ENCODE measurements at places on chromosomes 11 and 22.

DNA sequence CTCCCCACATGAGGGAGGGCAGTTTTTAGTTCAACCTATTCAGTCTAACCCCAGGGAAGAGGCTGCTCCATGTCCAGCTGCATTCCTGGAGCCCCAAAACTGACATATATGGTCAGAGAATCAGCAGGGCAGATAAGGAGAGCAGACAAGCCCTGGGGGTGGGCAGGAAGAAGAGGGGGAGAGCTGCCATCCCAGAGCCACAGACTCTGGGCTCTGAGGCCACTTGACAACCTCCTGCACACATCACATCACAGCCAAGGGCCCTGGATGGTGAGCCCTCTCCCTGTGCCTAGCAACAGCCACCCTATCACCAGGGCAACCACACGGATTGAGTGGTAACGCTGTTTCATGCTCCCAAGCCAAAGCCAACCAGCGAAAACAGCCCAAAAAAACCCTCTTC, 3.1 kb downstream of the ARHGAP1 start:
- DNase-seq = no peak

- DNase-seq = no peak
These were observed 52.6 kb downstream of the MAP6 start for GRCh38 chr11:75616281-75616680.

DNA sequence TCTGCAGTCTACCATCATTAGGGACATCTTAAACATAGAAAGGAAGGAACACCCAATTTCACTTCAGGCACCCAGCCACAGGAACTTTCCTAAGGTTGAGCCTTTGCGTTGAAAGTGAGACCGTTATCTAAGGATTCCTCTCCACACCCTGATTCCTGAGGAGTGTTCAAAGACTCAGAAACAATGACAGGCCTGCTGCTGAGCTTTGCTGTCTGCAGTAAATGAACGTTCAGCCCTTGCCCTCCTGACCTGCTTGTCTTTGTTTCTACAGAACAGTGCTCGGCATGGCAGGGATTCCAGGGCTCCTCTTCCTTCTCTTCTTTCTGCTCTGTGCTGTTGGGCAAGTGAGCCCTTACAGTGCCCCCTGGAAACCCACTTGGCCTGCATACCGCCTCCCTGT, 7.0 kb downstream of the PRSS23 start:
- no peak for DNase-seq

DNA sequence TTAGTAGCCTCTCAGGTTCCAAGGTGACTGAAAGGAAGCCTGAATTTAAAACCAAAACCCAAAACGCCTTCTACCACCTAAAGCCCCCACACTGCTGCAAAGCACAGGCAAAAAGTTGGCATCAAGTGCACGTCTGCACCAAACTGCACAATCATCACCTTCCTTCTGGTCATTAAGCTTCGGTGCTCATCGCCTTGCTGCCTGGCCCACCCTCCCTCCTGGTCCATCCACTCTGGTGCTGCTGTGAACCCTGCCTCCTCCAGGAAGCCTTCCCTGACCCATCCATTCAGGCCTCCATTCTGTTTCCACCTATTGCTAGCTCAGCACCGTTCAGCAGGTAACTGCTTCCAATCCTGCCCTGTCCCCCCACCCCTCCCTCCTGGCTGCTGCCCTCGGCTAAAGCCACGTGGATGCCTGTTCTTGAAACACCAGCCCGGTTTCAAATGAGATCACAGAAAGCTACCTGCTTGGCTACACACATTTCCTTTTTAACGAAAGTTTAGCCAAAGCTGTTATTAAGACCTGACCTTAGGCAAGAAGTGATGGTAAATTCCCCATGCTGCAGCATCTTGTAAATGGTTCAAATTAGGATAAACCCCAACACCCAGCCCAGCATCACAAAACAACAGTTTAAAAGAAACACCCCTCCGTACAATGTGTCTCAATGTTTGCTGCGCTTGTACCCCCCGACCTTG, 53.8 kb upstream of the CD5 start:
- DNase-seq = no peak

- no peak for DNase-seq
These were observed 236.2 kb upstream of the KIRREL3 start for GRCh38 chr11:127236776-127237175.

DNA sequence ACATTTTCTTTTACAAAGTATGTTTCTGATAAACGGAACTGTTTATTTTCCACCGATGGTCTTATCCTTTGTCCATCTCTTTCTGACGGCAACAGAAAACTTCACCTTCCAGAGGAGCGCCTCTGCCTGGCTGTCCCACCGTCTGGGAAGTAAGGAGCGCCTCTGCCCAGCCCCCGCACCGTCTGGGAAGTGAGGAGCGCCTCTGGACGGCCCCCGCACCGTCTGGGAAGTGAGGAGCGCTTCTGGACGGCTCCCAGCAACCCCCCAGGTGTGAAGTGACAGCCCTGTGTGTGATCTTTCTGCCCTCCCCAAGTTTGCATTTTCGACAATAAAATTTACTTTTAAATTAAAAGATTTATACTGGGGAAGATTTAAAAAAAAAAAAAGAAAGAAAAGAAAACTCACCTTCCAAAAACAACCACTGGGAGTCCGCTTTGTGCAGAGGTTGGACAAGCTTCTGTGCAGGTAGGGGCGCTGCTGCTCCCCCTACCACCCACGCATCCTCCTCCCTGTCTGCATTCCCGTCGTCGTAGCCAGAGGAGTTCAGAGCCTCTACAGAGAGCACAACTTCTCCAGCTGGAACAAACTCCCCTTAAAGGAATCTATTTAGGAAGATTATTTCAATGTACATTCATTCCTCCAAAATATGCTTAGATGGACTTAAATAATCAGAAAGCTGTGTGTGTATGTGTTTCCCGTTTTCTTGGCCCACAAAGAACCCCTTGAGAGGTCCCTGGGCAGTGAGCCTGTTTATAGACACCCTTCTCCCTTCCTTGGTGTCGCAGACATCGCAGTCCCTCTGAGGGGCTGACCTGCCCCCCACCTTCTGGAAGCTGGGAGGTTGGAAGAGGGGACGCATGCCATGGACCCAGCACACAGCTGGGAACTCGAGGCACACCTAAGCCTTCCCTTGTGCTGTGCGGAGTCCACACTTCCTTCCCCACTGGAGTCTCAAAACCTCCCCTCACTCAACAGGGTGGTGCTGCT, 849 bp upstream of the APOBEC3B start:
- no peak for DNase-seq

DNA sequence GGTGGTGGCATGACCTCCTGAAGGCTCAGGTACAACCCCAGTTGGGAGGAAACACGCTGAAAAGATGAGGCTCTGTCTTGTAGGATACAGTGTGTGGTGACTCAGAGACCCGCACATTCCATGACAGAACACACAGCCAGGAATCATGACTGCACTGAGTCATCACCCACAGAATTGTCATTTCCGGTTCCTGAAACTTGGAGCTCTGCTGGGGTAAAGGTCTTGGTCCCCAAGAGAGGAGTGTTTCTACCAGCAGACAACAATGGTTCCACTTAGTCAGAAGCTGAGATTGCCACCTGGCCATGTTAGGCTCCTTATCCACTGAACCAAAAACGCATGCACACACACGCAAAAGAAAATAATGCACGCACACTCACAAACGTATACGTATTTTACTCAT, 31.5 kb upstream of the CYB5R3 start:
- DNase-seq = peak; percentile 87

- no peak for DNase-seq
These were observed 124.8 kb downstream of the TRPC6 start for GRCh38 chr11:101459020-101459419.

GRCh38 chr11:120994091-120994859, 29.6 kb upstream of the TBCEL start:
- DNase-seq = no peak

DNA sequence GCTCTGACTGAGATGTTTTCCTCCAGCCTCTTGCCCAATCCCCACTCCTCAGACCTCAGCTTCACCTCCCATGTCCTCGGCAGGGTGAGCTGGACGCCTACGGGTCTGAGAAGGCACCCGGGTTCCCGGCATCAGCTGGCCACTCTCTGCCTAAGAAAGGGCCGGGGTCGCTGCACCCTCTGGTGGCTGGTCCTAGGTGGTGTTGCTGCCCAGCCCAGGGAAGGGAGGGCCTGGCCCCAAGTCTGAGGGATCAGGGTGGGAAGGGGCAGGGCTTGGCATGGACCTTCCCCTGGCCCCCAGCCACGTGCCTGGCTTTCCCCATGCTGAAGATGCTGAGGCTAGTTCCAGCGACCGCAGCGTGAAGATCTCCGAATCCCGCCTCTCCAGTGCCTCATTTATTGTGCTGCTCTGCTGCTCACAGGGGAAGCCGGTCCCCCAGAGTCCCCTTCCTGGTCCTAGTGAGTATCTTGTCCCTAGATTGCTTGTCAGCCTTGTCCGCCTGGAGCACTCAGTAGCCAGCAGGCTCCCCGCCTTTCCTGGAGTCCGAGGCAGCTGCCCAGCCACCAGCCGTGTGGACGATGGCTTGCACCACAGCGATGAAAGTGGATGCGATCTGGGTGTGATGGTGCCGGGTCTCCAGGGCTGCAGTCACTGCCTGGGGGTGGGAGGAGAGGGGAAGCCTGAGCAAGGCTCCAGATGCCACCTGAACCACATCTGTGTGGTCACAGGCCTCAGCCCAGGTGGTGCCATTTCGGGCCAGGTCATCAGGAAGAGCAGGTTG, 2.9 kb upstream of the GGT5 start:
- peak; percentile 82 for DNase-seq

DNA sequence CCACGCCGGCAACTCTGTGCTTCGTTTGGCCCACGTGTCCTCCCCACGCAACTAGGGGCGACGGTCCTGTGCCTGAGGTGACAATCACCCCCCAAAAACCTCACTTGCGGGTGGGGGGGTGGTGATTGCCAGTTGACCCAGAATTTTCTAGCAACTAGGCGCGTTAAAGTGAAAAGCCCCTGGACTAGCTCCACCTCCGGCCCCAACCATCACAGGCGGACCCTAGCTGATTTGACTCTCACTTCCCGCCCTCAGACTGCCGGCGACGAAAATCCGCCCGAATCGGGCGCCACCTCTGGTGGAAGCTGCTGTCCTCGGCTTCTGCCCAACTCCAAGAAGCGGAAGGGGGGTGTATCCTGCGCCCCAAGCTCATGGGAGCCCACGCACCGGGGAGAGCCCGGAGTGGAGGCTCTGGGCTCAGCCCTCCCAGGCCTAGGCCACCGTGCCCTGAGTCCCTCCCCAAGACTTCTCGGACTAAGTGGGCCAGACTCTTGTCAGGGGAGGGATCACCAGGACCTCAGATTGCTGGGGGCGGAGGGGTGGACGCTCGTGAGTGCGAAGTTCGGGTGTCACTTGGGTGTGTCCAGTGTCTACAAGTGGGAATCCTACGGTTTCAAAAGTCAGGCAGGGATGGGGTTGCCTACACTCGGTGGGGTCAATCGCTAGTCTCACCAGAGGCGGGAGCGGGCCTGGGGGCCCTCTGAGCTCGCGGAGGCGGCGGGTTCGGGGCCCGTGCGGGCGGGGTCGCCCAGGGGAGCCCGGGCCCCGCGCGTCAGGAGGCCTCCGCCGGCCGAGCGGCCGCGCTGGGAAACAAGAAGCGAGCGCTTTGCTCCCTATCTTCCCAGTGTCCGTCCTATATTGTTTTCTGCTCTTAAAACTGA, 12.3 kb downstream of the PAX6 start:
- no peak for DNase-seq

- no peak for DNase-seq
These were observed 16.1 kb downstream of the CPT1A start for GRCh38 chr11:68825571-68825970.

DNA sequence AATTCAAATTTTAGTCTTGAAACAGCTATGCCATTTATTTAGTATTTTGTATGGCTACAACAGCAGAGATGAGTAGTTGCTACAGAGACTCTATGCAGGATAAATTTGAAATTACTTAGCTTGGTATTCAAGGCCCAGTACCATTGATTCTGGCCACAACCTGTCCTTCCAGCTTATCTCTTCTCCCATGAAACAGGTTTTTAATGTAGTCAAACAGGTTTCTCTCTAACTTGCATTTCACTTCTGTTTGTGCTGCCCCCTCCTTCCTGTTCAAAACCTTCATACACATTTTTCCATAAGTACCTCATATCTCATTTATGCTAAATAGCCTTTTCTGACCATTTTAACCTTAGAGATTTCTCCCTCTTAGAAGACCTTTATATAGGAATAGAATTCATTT, 3.3 kb downstream of the USP47 start:
- no peak for DNase-seq

DNA sequence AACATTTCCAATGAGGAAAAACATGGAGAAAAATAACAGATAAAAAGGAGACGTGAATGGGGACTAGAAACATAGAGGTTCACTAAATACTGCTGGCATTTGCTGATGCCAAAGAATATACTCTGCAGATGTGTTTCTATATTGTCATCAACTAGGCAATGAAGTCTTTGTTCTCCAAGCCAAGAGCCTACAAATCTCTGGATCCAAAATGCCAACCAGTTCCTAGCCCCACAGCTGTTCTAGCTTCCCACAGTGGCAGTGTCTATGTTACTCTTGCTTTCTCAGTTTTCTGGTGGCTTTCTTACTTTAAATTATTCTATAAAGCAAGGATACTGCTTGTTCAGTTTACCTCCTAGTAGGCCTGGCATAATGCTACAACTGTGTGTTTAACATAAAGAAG, 977.9 kb upstream of the CCDC90B start:
- DNase-seq = no peak

DNA sequence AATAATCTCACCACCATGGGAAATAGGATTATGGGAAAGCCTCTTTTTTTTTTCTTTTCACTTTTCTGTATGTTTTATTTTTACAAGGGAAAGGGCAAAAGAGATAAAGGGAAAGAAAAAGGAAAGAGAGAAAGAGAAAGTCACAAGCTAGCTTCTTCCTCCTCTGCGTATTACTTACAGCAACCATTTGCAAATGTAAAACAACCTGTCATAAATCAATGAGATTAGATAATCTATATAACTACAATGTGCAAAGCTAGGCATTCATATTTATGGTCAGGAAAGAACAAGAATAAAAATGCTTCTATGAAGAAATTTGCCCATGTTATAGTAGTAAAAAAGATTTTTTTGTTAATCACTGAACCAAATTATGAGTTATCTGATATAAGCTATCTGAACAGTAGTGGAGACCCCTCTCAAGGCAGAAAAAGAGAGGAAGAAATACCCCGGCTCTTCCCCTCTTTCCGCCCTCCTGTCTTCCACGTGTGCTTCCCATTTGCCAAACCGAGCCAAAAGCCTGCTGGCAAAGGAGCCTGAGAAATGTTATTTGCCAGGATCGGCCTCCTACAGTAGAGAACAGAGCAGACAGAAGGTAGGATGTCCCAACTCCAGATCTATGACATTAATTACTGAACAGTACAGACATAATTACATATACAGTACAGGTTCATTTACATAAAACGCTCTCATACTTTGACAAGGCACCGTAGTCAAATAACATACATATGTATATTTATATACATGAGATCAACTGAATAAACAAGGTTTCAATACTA, 50.2 kb downstream of the ARHGAP32 start:
- no peak for DNase-seq

DNA sequence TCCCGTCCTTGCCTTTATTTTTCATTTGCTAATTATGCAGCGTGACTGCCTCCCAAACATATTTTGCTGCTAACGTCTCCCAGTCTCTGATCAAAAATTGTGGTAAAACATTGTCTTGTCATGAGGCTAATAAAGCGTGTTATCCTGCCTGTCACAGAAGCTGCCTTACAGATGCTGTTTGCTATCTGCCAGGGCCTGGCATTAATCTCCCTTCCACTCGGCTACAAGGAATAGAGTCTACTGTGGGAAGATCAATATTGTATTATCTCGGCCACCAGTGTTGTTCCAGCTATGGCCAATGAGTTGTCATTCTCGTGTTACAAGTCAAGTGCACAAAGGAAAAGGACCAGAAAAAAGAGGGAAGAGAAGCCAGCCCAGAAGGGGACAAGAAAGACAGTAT, 100.3 kb downstream of the SEZ6L start:
- no peak for DNase-seq

All from ascending aorta (tissue), 2 donors.